ENCODE measurements at places on chromosomes 16 and 17.

DNA sequence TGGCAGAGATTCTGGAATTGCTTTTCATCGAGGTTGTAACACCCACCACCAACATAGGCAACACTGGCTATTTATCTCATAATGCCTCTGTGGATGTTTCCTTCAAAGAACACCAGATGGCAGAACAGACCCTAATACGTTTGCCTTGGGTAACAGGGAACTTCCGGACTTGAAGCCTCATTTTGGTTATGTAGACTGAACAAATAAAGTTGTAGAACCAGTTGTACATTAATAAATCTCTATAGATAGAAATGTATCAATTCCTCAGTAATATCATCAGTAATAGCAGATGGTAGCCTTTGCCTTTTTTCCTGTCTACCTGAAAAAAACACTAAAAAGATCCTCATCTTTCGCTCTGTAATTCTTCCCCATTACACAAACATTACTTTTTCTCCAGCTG, 25.9 kb upstream of the APOH start:
- peak; percentile 19 for DNase-seq

- DNase-seq = no peak
Measured at GRCh38 chr17:35804658-35805192, 4.6 kb upstream of the TAF15 start.

DNA sequence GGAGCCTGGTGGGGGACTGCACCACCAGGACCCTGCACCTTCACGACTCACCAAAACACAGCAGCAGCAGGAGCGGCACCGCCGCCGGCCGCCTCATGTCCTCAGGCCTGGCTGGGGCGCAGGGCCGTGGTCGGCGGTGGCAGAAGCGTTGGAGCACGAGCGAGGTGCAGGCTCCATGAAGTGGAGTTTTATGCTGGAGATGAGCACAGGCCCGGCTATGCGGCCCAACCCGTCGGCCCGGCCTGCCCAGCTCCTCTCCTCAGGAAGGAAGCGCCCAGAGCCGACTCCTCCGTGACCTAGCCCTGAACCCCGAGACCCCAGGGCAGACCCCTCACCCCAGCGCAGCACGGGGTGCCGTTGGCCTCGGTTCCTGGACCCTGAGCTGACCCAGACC, at the start of gene PRSS27:
PRSS27 (minus strand) TSS at position 161 of the 394 bp plus-strand sequence; CDS start at position 97, 64 bp downstream.
- DNase-seq = no peak

GRCh38 chr16:78538919-78539318, 439.5 kb downstream of the WWOX start:
- DNase-seq = no peak

- no peak for DNase-seq
Measured at GRCh38 chr17:19539040-19539399, 5.4 kb downstream of the SLC47A1 start.
